ENCODE measurements at places on chromosomes 13 and 19.

GRCh38 chr19:1288833-1289685 is 3.4 kb downstream of the EFNA2 start:
- DNase-seq: no peak

- no peak for DNase-seq
Observed at GRCh38 chr19:41330481-41330880, 20.5 kb downstream of the CCDC97 start.

GRCh38 chr13:21518617-21519144 is 59.6 kb upstream of the ZDHHC20 start:
- no peak for DNase-seq

GRCh38 chr19:12580180-12580694 is 29.0 kb upstream of the ZNF564 start:
- no peak for DNase-seq

DNA sequence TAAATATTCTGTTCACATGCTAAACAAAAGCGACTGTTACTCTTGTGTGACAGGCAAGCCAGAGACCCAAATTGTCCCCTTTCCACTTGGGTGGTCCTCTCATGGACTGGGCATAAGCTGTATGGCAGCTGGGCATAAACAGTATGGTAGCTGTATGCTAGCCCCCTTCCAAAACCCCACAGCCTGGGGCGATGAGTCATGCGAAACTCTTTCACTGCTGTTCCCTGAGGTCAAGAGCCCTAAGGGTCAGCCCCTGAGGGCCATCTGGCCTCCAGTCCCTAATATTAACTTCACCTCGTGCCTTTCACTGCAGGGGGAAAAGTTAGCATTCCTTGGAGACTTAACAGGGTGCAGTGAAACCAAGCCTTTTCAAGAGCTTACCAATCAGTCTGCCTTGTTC is 45.6 kb upstream of the ZNF562 start:
- no peak for DNase-seq

GRCh38 chr13:106182404-106182803 is 353.1 kb downstream of the EFNB2 start:
- DNase-seq: peak; percentile 84

- no peak for DNase-seq
Observed at GRCh38 chr19:45126654-45127053, 33.7 kb downstream of the PPP1R37 start.

GRCh38 chr19:40561947-40562346 is 14.7 kb upstream of the SHKBP1 start:
- DNase-seq: no peak

DNA sequence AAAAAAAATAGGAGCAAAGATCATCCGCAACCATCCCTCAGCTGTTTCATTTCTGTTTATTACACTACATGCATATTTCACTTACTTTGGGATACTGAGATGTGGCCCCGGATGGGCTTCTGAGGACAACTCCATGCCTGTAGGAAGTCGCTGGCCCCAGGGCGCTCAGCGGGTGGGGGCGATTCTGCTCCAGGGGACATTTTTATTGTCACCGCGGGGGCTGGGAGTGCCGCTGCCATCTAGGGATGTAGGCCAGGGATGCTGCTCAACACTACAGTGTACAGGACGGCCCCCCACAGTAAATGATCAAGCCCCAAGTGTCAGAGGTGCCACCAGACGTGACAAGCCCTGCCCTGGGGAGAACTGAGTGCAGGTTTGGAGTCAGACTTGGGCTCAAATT is 6.4 kb upstream of the BST2 start:
- DNase-seq: no peak

DNA sequence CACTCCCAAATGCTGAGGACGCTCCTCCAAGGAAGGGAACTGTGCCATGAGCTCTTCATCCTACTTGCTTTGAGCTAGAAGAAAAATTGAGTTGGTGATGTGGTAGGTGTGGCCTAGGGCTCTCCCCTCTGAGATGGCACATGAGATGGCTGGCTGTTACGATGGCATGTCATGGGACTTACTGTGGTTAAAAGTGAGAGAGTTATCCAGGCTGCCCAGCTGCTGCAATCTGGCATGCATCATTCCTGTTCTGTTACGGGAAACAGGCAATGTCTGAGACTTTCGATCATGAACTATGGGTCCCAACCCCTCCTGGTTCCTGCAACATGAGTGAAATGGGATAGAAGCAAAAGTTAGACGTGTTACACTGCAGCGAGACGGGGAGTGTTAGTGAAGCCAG is 93.3 kb upstream of the SLC15A1 start:
- DNase-seq: no peak

- no peak for DNase-seq
Observed at GRCh38 chr13:62482351-62482750, 1066.7 kb upstream of the PCDH20 start.

- no peak for DNase-seq
Observed at GRCh38 chr13:98350746-98351330, 173.8 kb upstream of the RNF113B start.

- no peak for DNase-seq
Observed at GRCh38 chr13:107450431-107450830, 764.9 kb downstream of the LIG4 start.

GRCh38 chr19:19900729-19901444 is at the start of gene ZNF93:
ZNF93 (plus strand) TSS chr19:19900946; CDS start chr19:19901089, 143 bp downstream.
- DNase-seq: peak; percentile 95

DNA sequence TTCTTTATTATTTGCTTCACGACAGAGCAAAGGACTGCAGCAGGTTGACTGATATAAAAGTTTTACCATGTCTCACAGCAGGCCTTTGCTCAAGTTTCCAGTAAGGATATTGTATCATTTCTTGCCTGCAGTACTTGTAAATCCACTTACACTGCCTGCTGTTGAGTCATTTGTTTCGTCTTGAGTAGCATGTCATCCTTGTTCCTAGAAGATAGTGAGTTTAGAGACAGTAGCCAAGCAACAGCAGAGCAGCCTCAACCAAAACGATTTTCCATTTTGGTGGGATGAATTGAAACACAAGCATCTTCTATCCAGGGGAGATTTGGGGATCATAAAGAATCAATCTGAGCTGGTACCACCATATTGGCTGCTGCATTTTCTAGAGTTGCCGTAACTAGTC is 24.0 kb upstream of the ALOX5AP start:
- DNase-seq: no peak

DNA sequence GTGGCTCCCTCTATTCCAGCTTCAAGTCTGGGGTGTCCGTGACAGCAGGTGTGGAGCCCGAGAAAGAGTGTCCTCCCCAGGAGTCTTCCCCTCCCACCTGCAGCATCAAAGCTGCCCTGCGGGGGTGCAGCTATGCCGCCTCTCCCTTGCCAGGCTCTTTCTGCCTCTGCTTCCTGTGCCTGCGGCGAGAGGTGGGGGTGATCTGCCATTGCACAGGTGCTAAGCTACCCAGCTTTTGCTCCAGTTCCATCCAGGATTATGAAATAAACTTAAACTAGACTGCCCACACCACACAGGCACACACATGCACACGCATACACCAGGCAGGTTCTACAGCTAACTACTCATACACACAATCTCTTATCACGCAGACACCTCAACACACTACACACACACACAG is 104.7 kb upstream of the CLDN10 start:
- no peak for DNase-seq

GRCh38 chr13:109141706-109142105 is 512.3 kb downstream of the MYO16 start:
- DNase-seq: no peak

- DNase-seq: no peak
Observed at GRCh38 chr13:98442391-98443230, 134.3 kb downstream of the STK24 start.

DNA sequence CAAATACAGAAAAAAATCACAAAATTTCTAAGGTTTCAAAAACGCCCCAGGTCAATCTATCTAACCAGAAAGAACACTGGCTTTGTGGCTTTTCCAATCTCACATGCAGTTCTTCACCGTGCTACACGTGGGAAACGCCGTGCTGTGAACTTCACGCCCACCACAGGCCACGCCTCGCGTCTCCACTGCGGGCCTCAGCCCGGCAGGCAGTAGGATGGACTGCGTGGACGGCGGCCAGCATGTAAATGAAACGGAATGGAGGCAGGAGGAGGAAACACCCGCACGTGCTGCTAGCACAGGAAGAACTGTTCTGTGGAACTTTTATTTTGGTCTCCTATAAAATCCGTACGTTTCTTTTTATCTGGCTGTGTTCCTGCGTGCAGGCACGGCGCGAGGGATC is 23.8 kb downstream of the ZNF787 start:
- DNase-seq: no peak

DNA sequence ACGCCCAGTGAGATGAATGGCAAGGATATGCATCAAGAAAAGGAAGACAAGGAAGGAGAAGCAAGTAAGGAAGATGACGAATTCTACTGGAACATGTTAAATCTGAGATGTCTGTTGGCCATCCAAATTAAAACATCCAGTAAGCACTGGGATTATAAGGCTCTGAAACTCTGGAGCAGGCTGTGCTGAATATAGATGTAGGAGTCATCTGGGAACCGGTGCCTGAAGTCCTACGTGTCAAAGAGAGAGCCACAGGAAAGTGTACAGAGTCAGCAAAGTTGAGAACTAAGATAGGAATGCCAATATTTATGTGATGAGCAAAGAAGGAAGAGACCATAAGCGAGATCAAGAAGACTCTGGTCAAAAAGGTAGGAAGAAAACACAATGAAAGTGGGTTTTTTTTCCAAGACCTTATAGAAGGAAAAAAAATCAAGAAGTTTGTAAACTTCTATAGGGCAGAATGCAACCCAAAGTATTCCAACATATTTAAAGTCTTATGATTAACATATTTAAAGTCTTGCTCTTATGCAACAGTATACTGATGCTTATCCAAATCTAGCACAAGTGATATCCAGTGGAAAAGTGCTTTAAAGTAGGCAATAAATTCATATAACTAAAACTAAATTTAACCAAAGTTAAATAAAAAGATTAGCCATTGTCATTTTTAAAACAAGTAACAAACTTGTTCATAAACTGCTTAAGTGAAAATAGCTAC is 51.2 kb upstream of the EEF1AKMT1 start:
- DNase-seq: no peak
